Stimulated activated CD4-positive, alpha-beta T cell treated with anti-CD3 and anti-CD28 coated beads, Interleukin-15, amount 100 ng/mL, for 1 hour (primary cell): ENCODE measurements at places on chromosomes 2 and 18.

DNA sequence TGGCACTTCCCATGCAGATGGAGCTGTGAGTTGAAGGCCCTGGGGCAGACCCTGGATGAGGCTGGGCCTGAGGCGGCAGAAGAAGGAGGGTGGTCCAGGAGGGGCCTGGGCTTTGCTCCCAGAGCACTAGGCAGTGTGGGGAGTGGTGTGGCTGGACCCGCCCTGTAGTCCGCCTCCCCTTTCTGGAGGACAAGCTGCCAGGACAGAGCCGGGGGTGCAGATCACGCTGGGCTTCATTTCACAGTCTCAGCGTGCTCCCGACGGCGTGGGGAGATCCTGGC is 49.8 kb downstream of the PTGR3 start:
- no peak for DNase-seq

GRCh38 chr2:42721898-42722297 is 42.0 kb downstream of the OXER1 start:
- DNase-seq, result no peak

- no peak for DNase-seq
Observed at GRCh38 chr2:105378921-105379383, 19.9 kb downstream of the FHL2 start.

DNA sequence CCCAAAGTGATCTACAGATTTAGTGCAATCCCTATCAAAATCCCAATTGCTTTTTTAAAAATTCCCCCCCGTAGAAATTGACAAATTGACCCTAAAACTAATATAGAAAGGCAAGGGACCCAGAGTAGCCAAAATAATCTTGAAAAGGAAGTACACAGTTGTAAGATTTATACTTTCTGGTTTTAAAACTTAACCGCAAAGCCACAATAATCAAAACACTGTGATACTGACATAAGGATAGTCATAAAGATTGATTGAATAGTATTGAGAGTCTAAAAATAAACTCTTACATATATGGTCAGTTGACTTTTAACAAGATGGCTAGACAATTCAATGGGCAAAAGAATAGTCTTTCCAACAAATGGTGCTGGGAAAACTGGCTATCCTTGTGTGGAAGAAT is 58.7 kb upstream of the GAREM2 start:
- DNase-seq, result no peak

DNA sequence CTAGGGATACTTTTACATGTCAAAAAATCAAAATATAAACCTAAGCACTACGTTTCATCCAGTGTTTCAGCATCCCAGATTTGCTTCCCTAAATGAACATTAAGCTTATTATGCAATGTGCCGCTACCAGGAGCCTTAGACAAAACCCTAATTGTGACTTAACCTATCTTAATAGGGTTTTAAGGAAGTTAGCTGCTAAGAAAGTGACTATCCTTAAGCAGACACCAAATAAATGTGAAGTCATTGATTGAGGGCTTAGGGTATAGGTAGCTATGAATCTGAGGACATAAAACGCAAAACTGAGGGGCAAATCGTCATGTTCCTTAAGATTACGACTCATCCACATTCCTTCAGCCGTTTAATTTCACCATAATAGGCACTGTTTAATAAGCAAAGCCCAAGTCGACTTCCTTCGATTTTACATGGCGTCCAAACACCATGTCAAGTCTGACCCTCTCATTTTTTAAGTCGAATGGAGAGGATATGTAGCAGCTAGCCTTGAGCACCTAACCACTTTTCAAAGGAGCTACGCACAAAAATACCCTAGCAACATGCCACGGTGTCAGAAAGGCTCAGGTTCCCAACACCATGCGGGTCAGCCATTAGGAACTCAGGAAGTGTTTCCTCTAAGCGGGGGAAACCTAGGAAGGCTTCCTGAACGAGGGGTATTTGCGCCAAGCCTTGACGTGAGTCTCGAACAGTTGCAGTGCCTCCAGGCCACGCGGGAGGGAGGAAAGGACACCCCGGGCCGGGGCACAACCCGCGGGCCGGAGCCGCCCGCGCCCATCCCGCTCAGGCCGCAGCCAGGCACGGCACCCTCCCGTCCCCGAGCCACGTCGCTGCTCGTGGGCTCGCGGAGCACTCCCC is 1.0 kb downstream of the HDLBP start:
- no peak for DNase-seq

DNA sequence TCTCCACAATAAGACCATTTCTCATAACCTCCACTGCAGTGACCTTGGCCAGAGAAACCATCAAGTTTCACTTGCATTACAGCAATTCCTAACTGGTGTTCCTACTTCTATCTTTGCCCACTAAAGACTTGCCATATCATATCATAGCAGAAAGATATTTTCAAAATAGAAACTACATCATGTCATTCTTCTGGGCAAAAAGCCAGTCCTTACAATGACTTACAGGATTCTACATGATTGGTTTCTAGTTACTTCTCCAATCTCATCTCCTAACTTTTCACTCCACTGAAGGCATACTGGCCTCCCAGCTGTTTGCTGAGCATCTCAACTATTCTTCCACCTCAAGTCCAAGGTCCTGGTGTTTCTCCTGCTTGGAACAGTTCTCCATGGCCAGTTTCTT is 151.4 kb downstream of the HNMT start:
- no peak for DNase-seq

DNA sequence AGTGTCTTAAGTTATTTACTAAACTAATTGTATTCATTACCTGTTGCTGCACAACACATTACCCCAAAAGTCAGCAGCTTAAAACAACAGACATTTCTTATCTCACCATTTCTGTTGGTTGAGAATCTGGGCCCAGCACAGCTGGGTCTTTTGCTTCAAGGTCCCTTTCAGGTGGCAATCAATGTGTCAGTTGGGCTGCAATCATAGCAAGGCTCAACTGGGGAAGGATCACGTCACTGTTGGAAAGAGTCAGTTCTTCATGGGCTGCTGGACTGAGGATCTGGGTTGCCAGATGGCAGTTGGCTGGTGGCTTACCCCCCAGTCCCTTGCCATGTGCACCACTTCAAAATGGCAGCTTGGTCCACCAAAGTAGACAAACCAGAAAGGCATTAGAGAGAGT is 261.2 kb downstream of the SUCLG1 start:
- DNase-seq, result no peak

- no peak for DNase-seq
Observed at GRCh38 chr2:33320573-33320972, 155.9 kb upstream of the RASGRP3 start.

DNA sequence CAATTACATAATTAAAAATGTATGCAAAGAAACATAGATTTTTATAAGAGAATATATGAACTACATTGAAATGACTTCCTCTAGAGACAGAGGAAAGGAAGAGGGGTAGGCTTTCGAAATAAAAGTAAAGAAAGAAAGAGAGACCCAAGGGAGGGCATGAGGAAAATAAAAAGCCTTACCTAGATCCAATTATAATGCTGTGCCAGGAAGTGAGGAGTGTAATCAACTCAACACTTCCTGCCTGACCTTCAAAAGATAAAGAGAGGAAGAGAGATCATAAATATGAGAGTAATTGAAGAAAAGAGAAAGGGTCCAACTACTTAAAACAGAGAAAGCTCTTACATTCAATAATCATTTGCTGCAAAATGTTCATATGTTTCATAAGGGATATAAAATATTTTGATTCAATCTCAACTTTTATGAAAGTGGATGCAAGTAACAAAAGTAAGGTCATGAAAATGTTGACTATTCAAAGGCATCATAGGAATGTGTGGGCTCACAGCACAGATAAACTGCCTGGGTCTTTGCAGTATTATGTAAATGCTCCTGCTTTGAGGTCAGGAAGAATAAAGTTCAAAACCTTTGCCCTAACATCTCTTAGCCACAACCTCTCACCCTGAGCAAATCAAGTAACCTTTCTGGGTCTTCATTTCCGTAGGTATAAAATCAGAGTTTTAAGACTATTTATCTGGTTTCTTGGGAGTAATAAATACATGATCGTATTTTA is 1237.7 kb downstream of the LRP1B start:
- DNase-seq, result no peak

DNA sequence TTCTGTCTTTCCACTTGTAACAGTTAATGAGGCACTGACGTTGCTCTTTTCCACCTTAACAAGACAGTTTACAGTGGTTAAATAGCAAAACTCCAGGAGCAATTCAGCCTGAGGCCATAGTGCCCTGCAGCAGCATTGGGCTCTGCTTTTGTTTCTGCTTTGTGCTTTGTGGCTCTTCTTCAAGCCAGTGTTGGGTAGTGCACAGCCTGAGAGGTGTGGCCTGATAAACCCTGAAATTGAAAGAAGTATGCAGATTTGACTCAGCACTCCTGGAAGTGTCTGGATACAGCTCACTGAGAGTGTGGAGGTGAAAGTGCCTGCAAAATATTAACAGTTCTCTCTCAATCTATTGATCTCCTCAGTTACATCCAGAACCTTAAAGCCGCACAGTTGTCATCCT is 63.0 kb downstream of the STK25 start:
- DNase-seq, result no peak

GRCh38 chr2:18046017-18046416 is 167.6 kb downstream of the KCNS3 start:
- no peak for DNase-seq

DNA sequence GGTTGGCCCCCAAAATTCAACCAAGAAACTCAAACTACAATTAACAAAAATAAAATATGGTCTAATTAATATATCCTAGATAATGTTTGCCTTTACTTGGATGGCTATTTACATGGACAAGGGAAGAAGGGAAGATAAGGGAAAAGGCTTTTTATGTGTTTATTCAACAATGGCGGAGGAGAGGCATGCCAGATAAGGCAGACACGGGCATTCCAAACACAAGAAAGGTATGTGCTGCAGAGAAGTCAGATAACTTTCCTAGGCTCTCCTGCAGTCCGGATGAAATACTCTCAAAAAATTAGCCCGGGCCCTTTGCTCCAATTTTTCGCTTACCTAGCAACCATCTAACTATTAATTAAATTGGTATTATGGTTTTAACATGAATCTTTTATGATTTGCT is 5.1 kb upstream of the TTR start:
- DNase-seq, result no peak

- DNase-seq, result no peak
Observed at GRCh38 chr2:233387225-233387624, 32.9 kb downstream of the DGKD start.

- DNase-seq, result no peak
Observed at GRCh38 chr2:68487773-68488355, 20.5 kb downstream of the APLF start.

- no peak for DNase-seq
Observed at GRCh38 chr2:8564475-8564874, 117.4 kb upstream of the ID2 start.

DNA sequence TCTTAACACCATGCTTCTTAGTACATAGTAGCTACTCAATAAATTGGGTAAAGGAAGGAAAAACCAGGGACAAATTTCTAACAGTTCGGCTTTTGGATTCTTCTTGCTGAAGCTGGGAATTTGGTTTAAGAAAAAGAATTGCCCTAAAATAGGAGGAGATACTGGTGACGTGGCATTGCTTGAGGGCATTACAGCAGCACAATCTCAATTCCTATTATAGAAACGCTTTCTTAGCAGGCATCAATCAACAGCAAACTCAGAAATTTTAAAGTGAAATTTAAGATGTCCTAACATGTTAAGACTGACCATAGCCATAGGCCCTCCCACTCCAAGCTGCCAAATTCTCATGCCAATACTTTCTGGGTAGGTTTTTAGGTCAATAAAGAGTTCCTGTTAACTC is 169.5 kb downstream of the SRBD1 start:
- no peak for DNase-seq

- DNase-seq, result no peak
Observed at GRCh38 chr2:118477111-118477862, 370.2 kb downstream of the EN1 start.

DNA sequence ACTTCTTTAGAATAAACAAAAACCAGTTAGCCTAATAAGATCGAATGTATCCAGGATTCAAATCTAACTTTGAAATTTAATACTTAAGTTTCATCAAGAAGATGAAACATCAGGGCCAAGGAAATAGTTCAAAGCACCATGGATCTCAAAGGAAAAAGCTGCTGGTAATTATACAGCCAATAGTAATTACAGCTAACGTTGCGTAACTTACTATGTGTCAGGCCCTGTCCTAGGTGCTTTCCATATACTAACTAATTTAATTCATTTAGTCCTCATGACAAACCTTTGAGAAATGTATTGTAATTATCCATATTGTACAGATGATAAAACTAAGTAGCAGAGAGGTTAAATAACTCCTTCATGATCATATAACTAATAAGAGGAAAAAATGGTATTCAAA is 598.6 kb downstream of the NYAP2 start:
- DNase-seq, result no peak
